GM23248 (cell line): ENCODE measurements at places on chromosomes 1 and 21. TPM values are rescaled to one million over a fixed set of nuclear protein-coding genes. Genes with fewer than 3 reads are reported as not detected.

OR2L8 gene
- total RNA-seq, result not detected in 2 replicates

LIPI gene
- total RNA-seq, result not detected in 2 replicates

DNA sequence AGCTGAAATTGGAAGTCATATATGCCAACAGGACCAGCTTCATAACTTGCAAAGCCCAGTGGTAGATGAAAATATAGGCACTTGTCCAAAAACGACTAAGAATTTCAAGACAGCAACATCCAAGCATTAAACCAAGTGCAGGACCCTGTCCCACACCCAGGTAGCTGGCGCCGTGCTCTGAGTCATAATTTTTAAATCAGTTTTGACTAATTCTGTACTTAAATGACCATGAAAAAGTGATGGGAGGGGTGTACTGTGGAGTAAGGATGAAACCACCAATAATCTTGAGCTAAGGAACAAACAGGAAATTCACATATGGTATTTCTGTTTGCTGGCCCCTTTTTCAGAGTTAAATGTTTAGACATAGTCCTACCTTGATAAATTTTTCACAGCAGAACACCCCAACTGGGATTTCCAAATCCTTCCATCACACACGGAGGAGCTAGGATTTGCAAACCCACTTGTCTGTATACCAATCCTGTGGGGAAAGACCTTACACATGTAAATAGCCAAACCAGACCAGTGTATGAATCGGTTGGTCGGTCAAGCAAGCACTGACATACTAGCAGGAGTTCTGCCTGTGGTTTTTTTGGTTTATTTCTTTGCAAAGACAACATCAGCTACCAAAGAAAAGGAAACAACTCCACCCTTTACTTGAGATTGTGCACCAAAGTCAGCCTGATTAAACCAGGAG, 235.7 kb upstream of the RAB4A start:
- H3K36me3 ChIP-seq, result no peaks in the 10 kb centered on the region
- no peak overlapping the region for H3K27ac ChIP-seq
- no peaks in the 10 kb centered on the region for H3K4me1 ChIP-seq

CD1B gene
- total RNA-seq, result not detected in 2 replicates

CLCA4 gene
- not detected in 2 replicates for total RNA-seq

DNA sequence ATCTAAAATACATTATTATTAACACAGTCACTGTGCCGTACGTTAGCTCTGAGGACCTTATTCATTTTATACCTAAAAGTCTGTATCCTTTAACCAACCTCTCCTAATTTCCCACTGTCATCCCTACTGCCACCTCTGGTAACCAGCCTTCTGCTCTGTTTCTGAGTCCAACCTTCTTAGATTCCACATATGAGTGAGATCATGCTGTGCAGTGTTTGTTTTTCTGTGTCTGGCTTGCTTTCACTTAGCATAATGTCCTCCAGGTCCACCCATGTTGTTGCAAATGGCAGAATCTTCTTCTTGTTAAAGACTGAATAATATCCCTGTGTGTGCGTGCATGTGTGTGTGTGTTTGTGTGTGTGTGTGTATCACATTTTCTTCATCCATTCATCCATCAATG, 64.2 kb downstream of the ETS2 start:
- DNase-seq, result peak; percentile 7
- H3K27me3 ChIP-seq, result no peaks in the 10 kb centered on the region
- H3K4me1 ChIP-seq, result no peaks in the 10 kb centered on the region
- H3K36me3 ChIP-seq, result no peaks in the 10 kb centered on the region
- H3K4me3 ChIP-seq, result no peak overlapping the region

DNA sequence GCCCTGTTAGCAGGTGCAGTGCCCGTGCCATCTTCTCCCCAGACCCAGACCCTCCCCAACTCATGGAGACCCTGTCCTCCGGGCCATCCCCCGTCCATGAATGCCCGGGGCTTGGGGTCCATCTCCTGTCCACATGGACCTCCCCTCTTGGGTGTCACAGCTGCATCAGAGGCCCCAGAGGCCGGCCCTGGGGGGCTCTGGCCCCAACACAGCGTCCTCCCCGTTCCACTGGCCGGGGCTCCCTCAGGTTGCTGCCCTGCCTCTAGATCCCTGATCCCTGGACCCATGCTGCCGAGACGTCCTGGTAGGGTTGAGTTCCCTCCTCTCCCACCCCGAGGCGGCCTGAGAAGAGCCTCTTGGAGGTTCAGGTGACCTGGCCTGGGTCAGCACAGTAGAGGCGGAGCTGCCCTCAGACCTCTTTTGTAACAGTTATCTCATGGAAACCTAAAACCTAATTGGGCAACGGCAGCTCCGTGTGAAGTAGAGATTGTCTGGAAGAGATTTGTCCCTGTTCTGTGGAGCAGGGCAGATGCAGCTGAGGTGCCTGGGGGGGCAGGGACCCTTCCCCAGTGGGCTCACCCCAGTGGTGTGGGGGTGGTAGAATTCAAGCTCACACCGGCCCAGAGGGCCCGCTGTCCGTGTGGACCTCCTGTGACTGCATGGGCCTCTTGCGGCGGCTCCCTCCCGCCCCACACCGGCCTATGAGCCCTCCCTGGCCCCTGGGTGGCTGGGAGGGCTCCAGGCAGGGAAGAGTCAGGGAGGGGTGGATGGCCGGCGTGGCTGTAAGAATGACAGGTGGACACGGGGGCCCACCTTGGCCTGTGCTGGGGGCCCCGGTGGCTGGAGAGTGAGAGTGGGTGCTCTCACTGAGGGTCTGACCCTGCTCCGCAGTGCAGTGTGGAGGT, 56.1 kb downstream of the SKI start:
- no peak for DNase-seq
- no peak overlapping the region for H3K4me3 ChIP-seq
- H3K27me3 ChIP-seq, result no peaks in the 10 kb centered on the region
- no peaks in the 10 kb centered on the region for H3K36me3 ChIP-seq

CD46 gene
- 49.2 and 54.3 TPM in 2 replicates for total RNA-seq

ACKR1 gene
- total RNA-seq, result not detected in 2 replicates

DNA sequence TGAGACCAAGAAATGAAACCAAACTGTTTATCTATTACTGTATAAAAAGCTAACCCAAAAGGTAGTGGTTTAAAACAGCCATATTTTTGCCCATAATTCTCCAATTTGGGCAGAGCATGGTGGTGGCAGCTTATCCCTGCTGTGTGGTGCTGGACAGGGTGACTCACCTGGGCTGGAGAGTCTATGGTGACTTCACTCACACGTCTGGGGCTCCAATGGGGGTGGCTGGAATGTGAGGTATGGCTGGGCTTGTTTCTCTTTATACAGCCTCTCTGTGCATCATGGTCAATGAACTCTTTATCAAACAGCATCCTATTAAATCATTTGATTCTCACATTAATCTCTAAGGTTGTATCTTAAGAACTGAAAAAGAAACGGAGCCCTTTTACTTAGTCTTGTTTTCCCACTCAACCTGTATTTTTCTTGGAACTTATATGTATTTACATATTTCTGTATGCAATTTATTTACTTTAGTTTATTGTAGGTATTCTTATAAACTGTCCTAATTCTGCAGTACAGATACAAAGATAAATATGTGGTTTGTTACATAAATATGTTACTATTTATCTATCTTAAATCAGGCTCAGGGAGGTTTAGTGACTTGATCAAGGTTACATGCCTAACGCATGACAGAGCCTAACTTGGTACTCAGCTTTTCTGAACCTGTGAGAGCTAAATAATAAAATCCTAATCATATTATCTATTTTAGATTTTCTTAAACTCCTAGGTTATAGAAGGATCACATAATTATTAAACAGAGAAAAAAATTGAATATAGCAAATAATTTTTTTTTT, 37.5 kb upstream of the WLS start:
- DNase-seq, result peak; percentile 74
- no peak overlapping the region for H3K27ac ChIP-seq
- no peaks in the 10 kb centered on the region for H3K36me3 ChIP-seq
- H3K27me3 ChIP-seq, result no peaks in the 10 kb centered on the region
- no peak overlapping the region for H3K4me3 ChIP-seq

FCRL4 gene
- not detected in 2 replicates for total RNA-seq

LAX1 gene
- 0.11 TPM in 1 of 2 replicates, not detected in the other for total RNA-seq
